ENCODE measurements at places on chromosomes 3 and 15.
A peak's percentile ranks its signal among the peaks of the same experiment; 100 is the strongest.

- DNase-seq, result no peak
These were observed 117.0 kb downstream of the P3H2 start for GRCh38 chr3:190003681-190004123.

GRCh38 chr3:160224811-160225175, 429 bp upstream of the C3orf80 start:
- no peak for DNase-seq

DNA sequence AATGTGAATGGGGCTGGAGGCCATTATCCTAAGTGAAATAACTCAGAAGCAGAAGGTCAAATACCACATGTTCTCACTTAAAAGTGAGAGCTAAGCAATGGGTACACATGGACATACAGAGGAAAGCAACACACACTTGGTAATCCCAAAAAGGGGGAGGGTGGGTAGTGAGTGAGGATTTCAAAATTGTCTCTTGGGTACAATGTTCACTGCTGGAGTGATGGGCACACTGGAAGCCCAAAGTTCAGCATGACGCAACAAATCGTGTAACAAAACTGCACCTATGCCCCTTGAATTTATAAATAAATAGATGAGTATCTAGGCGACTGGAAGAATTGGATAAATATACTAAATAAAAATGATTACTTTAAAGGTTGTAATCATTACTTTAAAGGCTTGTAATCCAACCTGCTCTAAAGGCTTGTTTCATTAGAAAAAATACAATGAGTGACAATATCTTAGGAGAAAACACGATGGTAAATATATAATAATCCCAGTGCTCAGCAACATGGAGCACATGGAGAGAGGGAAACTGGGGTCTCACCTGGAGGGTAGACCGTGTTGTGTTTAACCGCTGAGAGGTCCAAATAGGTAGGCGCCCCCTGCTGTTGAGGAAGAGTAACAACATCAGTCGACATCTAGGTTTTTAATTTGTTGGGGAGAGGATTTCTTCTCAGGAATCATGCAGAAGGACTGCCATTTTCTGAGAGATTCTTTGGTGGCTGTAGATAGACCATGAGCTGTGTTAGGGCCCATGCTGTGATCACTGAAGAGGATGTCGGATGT, 78.5 kb upstream of the ROBO1 start:
- DNase-seq, result peak; percentile 14

- no peak for DNase-seq
These were observed 13.5 kb upstream of the DAZL start for GRCh38 chr3:16618721-16619120.

DNA sequence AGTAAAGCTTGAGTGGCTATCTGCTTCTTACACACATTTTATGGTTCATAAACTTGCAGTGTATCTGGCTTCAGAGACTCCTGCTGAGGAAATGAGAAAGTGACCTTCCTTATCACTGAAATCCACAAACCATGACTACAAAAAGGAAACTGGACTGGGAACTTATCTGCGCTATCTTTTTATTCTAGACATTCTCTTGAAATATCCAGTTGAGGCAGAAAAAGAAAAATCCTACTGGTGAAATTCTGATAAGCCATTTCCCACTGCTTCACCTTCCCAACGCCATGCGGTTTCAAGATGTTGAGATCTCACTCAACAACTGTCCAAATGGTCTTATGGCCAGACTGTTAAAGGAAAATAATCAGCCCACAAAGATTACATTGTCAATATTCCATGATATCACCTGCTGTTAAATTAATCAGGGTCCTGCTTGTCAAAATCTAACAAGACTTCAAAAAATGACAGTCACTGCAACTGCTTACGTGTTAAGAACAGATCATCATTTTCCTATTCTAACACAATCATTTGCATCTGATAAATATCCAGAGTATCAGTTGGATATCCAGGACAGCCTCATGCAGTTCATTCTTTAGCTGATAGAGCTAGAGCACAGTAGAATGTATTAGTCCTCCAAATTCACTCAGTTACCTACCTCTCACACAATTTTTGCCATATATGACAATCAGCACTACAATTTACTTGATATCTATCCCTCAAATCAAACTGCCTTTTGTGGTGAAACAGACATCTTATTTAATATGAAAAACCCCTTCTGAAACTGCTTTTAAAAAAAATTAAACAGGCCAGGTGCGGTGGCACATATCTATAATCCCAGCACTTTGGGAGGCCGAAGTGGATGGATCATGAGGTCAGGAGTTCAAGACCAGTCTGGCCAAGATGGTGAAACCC, 538.1 kb downstream of the MAGI1 start:
- no peak for DNase-seq
